Neural progenitor cell (in vitro differentiated cells): ENCODE measurements at places on chromosomes 5 and 9. TPM values are rescaled to one million over a fixed set of nuclear protein-coding genes. Genes with fewer than 3 reads are reported as not detected.
A peak's percentile ranks its signal among the peaks of the same experiment; 100 is the strongest.

Gene PCDHB14
- total RNA-seq = 7.2 and 7.4 TPM in 2 replicates

Gene DTWD2
- 7.2 and 10.4 TPM in 2 replicates for total RNA-seq

Gene AKNA
- 11.4 and 13.4 TPM in 2 replicates for total RNA-seq

- no peak overlapping the region for H3K4me3 ChIP-seq
- H3K4me1 ChIP-seq = peaks cover 29% of the 10 kb centered on the region
- H3K27ac ChIP-seq = no peak overlapping the region
- H3K36me3 ChIP-seq = no peaks in the 10 kb centered on the region
Measured at GRCh38 chr5:43996221-43996620, 393.0 kb downstream of the FGF10 start.

DNA sequence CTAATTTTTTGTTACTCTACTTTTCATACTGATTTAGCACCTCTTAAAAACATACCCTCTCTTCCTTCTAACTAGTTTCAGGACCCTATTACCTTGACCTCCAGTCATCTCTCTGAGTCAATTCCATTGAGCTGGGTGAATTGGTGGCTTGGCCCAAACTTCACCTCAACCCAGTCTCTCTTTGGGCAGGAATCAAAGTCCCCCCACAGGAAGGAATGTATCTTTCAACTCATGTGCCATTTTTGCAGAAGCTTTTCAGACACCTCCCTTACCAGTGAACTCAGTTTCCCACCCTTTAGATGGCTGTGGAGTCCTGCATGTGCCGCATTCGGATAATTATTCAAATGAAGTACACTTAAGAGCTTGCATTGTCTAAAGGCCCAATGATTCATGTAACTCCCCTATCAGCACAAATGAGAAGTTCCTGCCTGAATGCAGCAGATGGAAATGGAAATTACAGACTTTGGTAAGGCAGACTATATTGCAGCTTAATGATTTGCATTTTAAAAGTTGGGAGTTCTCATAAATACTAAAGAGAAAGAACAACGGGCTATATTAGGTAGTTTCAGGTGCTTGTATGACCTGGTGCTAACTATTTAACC, 693.5 kb downstream of the PTPRD start:
- DNase-seq = no peak
- no peak overlapping the region for H3K4me3 ChIP-seq
- no peak overlapping the region for H3K27ac ChIP-seq
- peaks cover 6% of the 10 kb centered on the region for H3K4me1 ChIP-seq

- no peak overlapping the region for H3K27ac ChIP-seq
- H3K27me3 ChIP-seq = no peaks in the 10 kb centered on the region
- no peaks in the 10 kb centered on the region for H3K36me3 ChIP-seq
Measured at GRCh38 chr9:16039218-16039987, 486.6 kb downstream of the CCDC171 start.

DNA sequence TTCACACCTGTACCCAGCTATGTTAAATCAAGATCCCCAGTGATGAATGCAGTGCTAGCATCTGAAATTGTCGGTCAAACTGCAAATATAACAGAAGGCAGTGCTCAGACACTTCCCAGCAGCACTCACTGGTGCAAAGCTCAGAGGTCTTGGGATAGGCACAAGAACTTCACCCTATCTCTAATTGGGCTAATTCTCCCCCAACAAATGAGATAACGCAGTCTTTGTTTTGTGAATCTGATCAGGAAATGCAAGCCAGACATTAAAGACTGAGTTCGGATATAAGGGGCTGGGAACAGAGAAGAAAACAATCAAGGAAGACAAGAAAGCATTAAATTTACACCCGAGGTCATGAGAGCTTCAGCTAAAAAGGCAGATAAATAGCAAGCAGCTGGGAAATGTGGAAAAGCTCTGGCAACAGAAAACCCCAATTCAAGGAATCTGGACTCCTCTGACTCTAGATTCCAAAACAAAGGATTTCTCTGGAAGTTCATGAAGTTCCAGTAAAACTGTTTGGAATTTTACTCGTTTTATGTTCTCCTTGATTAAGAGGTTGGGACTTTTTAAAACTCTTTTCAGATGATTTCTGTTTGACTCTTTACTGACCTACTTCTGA, 65.1 kb downstream of the GNA14 start:
- no peak for DNase-seq
- H3K36me3 ChIP-seq = no peaks in the 10 kb centered on the region
- no peaks in the 10 kb centered on the region for H3K27me3 ChIP-seq
- H3K27ac ChIP-seq = no peak overlapping the region
- no peak overlapping the region for H3K4me3 ChIP-seq

- no peak for DNase-seq
- no peak overlapping the region for H3K4me3 ChIP-seq
- H3K27me3 ChIP-seq = no peaks in the 10 kb centered on the region
Measured at GRCh38 chr9:99632349-99633038, 189.2 kb upstream of the NR4A3 start.

GRCh38 chr5:179343021-179343718, 2.1 kb downstream of the ADAMTS2 start:
- no peak for DNase-seq
- peaks cover 66% of the 10 kb centered on the region for H3K27me3 ChIP-seq
- H3K4me3 ChIP-seq = peak overlapping the region; percentile 71
- H3K27ac ChIP-seq = no peak overlapping the region
- peaks cover 8% of the 10 kb centered on the region for H3K4me1 ChIP-seq
- H3K36me3 ChIP-seq = no peaks in the 10 kb centered on the region

DNA sequence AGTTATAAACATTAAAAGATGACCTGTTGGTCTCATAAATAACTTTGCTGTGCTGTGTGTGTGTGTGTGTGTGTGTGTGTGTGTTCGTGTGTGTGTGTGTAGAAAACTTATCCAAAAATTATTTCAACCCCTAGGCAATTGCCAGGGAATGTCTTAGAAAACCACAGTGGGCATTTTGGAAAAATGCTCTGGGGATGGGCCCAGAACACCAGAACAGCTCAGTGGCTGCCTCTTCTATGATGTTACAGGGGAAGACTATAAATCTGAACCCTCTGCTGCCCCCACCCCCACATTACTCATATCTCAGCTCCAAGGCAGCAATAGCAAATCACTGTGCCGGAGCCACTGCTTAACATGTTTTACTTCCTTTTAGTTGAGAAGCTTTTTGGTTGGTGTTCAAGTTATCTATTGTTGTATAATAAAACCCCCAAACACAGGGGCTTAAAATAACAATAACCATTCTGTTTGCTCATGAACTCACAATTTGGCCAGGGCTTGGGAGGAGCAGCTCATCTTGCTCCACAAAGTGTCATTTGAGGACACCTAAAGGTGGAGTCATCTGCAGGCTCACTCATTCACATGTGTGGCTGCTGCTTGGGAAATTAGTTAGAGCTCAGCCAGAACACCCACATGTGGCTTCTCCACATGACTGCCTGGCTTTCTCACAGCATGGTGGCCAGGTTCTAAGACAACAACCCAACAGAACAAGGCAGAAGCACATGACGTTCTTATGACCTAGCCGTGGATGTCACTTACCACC, 40.4 kb downstream of the ACTBL2 start:
- H3K4me3 ChIP-seq = no peak overlapping the region
- H3K27ac ChIP-seq = no peak overlapping the region
- no peaks in the 10 kb centered on the region for H3K4me1 ChIP-seq
- H3K36me3 ChIP-seq = no peaks in the 10 kb centered on the region
